HEK293T (cell line): ENCODE measurements at places on chromosomes 4 and X.
A peak's percentile ranks its signal among the peaks of the same experiment; 100 is the strongest.

GRCh38 chrX:109448282-109448938 is 33.5 kb downstream of the GUCY2F start:
- no peak for DNase-seq

- DNase-seq, result peak; percentile 34
These were observed 256.9 kb downstream of the PARM1 start for GRCh38 chr4:75189711-75190335.

DNA sequence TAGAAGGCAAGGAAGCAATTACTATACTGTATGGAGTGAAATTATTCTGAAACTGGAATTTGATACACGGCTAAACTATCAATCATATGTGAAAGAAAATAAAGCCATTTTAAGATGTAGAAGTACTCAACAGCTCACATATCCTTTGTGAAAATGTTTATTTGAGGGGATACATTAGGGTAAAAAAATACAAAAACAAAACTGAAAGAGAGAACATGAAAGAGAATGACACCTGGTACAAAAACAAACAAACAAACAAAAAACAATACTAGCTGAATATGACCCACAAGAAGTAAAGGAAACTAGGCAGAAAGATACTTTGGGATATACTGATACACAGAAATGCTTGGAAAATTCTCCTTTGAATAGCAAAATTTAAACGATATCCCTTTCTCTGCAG is 20.8 kb upstream of the AREG start:
- DNase-seq, result no peak

DNA sequence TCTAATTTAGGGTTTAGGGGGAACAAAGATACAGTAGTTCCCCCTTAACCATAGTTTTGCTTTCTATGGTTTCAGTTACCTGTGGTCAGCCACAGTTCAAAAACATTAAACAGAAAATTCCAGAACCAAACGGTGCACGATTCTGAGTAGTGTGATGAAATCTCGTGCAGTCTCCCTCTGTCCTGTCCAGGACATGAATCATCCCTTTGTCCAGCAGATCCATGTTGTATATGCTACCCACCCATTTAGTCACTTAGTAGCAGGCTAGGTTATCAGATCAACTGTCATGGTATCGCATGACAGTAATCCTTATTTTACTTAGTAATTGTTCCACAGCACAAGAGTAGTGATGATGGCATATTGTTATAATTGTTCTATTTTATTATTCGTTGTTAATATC is 556.1 kb downstream of the IL1RAPL1 start:
- no peak for DNase-seq

GRCh38 chr4:168498251-168498650 is 1.4 kb downstream of the PALLD start:
- DNase-seq, result no peak

GRCh38 chr4:30518211-30518610 is 202.0 kb upstream of the PCDH7 start:
- no peak for DNase-seq

DNA sequence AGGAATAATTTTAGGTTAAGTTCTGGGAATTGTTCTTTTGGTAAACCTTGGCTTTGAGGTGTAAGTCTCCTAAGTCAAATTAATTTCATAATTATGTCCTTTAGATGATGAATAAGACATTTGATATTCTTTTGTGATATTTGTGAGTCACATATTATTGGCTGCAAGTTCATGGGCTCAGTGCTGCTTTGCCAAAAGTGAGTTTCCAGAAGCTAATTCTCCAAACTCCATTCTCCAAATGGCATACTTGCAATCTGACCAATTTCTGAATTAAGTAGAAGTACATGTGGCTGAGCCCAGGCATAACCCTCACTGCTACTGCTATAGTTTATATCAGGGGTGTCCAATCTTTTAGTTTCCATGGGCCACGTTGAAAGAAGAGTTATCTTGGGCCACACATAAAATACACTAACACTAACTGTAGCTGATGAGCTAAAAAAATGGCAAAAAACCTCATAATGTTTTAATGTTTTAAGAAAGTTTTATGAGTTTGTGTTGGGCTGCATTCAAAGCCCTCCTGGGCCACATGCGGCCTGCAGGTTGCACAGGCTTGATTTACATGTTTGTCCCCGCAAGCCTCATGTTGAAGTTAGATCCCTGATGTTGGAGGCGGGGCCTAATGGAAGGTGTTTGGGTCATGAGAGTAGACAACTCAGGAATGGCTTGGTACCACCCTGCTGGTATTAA is 196.1 kb downstream of the ZNF330 start:
- DNase-seq, result no peak

- peak; percentile 89 for DNase-seq
These were observed 393 bp downstream of the GTPBP6 start for GRCh38 chrX:318068-318738.

DNA sequence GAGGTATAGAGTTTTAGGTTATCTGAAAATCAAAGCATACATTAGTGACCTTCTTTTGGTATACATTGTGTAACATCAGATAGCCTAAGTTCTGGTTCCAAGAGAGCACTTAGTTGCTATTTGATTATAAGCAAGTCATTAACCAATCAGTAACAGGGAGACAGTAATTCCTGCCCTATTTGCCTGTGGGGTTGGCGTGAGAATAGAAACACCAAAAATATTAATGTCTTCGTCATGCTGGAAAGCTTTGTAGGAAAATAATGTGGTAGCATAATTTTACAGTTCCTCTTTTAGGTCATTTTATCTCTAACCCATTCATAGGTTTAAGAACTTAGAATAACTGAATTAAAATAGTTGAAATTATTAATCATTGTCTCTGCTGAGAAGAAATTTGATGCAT is 37.8 kb downstream of the NPNT start:
- no peak for DNase-seq

- DNase-seq, result no peak
These were observed 112.5 kb upstream of the HAND2 start for GRCh38 chr4:173642509-173642908.

- no peak for DNase-seq
These were observed 421.4 kb upstream of the LCORL start for GRCh38 chr4:18442957-18443356.
